NCI-H510A (cell line): ENCODE measurements at places on chromosomes 6 and 20.

- no peak for DNase-seq
These were observed 439.3 kb downstream of the TFAP2B start for GRCh38 chr6:51257938-51258337.

GRCh38 chr20:24998631-24999445 lies 6.3 kb upstream of the APMAP start:
- DNase-seq: no peak

- no peak for DNase-seq
These were observed 102.4 kb downstream of the FOXF2 start for GRCh38 chr6:1491591-1492319.

GRCh38 chr6:159807150-159807858 lies 7.2 kb downstream of the PNLDC1 start:
- no peak for DNase-seq

- no peak for DNase-seq
These were observed 1223.6 kb upstream of the GJE1 start for GRCh38 chr6:140909156-140909555.

DNA sequence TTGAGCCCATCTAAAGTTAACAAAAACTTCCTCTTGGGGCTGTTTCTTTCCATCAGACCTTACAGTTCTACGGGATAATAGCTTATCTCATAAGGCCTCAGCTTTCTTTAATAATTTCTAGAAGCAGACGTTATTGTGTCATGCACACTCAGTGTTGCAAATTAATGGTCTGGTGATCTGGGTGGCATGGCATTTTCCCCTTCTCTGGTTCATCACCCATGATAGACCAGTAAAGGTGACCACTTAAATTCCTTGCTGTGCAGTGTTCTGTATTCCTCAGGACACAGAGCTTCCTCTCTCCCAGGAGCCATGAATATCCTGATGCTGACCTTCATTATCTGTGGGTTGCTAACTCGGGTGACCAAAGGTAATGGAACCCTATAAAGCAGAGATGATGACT lies at the start of gene DEFB125:
Gene DEFB125 (plus strand): TSS at position 272 of the 400 bp plus-strand sequence. CDS start 38 bp downstream, at position 310.
- no peak for DNase-seq

GRCh38 chr6:164308339-164308738 lies 893.8 kb downstream of the QKI start:
- no peak for DNase-seq

DNA sequence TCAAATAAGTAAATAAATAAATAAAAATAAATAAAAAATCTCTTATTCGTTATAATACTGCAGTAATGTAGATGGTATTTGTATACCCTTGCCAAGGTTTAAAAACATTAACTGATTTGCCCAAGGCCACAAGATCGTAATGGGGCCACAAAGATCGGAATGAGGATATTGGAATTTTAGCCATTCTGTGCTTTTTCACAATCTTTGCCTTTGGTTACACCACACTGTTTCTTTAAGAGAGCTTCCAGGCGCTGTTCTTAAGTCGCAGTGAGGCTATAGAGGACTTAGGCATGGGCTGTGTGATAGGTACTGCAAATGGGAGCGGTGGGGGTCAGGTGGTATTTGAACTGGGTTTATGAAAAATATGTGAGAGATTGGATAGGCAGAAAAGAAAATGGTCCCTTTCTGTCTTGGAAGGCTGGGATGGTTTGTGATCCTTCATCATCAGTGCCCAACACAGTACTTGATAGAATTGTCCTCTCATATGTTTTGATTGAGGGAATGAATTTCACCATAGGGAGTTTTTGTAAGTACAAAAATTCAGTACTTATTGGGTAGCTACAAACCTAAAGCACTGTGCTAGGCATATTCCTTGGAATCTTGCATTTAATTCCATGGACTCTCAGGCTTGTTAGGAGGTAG lies 1.4 kb downstream of the NUS1 start:
- no peak for DNase-seq

DNA sequence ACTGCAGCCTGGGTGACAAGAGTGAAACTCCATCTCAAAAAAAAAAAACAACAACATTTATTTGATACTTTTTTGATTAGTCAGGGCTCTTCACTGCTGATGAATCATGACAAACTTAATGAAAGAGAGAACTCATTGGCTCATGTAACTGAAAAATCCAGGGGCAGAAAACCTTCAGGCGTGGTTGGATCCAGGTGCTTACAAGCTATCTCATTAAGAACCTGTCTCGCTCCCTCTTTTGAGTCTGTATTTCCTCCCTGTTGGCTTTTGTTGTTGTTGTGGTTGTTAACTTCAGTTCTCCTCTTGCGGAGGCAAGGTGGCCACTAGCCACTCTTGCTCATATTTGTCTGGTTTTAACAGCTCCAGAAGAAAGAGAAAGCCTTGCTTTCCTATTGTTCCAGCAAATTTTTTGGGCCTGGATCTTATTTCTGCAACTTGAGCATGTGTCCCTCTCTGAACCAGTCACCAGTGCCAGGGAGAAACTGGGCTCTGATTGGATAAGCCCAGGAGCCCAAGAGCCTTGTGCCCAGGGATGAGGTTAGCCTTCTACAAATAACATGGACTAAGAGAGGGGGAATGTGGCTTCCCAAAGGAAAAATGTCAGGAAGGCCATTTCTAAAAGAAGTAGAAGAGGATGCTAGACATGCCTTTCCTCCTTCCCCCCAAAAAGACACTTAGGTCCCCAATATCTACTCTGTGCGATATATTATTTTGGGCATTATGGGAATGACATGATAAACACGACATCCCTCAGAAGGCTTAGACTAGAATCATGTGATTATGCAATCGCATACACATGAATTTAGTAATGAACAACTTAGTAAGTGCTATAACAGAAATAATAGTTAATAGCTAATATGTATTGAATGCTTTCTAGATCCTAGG lies 64.5 kb downstream of the PHACTR2 start:
- no peak for DNase-seq

GRCh38 chr20:51440589-51440988 lies 101.9 kb downstream of the NFATC2 start:
- no peak for DNase-seq

GRCh38 chr6:107695061-107695720 lies 128.9 kb downstream of the SCML4 start:
- DNase-seq: no peak

GRCh38 chr6:20438462-20439070 lies 36.9 kb downstream of the E2F3 start:
- DNase-seq: no peak

DNA sequence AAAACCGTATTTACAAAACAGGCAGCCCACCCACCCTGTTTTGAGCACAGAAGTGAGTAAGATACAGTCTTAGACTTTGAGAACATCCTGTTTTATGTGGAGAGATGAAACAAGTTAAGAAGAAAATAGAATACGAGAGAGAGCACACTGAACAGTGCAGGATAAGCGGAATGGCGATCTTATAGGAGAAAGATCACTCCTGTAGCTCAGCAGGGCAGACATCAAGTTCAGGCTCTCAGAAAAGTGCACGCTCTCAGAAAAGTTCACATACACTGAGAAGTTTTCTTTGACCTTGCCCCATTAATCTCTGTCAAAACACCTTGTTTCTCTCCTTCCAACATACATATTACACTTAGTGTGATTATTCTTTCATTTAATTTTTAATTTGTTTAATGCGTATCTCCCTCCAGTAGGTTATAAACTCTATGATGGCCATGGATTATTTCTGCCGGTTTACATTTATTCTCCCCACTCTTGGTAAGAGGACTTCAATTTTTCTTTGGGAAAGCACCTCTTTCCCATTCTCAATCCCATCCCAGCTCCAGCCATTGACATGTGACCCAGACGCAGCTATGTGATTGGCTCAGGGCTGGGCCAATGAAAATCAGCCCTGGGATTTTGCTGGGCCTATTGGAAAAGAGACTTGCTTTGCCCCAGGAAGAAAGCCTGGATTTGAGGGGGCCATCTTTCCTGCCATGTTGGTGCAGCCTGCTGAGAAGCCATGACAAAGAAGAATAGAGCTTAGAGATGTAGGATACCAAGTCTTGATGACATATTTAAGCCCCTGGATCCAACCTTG lies 16.2 kb downstream of the KCNB1 start:
- DNase-seq: no peak

DNA sequence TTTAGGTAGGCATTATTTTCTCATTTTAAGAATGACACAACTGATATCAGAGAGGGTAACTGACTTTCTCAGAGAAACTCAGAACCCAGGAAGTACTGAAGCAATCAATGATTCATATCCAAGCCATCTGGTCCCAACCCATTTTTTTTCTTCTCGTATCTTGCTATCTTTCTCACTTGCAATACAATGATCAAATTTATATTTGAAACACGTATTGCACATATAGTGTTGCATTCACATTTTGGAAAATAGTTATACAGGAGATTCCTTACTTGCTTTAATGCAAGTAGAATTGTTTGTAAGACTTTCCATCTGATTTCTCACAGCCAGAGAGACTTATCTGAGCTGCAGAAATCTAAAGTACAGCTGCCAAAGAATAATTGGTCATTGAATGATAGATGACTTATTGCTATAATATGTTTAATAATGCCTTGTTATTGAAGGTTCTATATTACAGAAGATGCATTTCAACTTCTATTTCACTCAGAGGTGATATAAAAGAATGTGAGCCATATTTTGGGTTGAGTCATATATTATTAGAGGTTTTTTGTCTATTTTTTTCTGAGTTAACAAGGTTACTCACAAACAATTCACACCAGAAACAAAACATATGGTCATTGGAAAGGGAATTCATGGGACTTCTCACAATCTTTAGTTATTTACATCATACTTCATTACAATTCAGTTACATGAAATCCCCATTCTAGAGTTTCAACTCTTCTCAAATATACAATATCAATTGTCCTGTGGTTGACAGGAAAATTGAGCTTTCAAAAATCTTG lies 337.5 kb upstream of the CITED2 start:
- DNase-seq: no peak

DNA sequence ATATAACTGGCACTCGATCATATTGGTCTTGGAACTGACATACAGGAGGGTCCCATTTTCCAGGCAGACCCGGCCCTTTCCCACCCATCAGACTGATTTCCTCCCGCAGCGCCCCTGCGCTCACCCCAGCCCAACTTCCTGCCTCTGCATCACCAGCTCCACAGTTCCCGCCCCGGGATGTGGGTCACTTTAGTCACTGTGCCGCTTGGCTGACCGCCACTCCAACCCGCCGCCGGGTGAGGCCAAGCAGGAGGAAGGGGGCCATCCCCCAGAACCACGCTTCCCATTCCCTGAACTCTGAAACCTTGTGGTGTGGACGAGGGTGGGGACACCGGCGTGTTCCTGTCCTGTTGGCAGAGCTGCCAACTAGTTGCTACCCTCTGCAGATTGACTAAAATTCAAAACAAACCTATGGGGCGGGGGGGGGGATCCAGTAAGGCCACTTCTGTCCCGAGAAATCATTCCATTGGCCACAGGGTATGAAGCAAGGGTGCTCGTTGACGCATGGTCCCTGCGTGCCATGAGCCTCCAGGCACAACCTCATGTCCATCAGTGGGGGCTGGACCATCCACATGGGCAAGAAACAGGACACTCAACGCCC lies 12.3 kb downstream of the TGM2 start:
- DNase-seq: no peak

GRCh38 chr20:63223121-63223825 lies 7.3 kb upstream of the YTHDF1 start:
- no peak for DNase-seq

- no peak for DNase-seq
These were observed 61.9 kb downstream of the CNKSR3 start for GRCh38 chr6:154448448-154449096.

- no peak for DNase-seq
These were observed 40.9 kb downstream of the LGSN start for GRCh38 chr6:63278916-63279315.

DNA sequence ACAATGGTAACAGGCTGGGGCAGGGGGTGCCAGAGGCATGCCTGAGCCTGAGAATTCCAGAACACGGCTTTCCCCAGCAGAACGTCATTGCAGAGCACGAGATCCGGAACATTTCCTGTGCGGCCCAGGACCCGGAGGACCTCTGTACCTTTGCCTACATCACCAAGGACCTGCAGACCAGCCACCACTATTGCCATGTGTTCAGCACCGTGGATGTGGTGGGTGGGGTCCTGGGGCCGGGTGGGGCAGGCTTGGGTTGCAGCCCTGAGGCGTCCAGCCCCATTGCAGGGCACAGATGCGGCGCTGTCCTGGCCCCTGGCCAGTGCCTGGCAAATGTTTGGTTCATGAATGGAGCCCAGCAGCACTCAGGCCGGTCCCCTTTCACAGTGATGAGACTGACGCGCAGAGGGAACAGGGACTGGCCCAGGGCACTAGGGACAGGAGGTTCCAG lies 57.1 kb downstream of the TCP11 start:
- no peak for DNase-seq

GRCh38 chr6:71463061-71463460 lies 174.4 kb downstream of the OGFRL1 start:
- DNase-seq: no peak

- no peak for DNase-seq
These were observed 90.6 kb downstream of the TTLL2 start for GRCh38 chr6:167415441-167415961.

- no peak for DNase-seq
These were observed 37.6 kb upstream of the HINT3 start for GRCh38 chr6:125918681-125919566.

GRCh38 chr6:27059621-27060425 lies 187.7 kb upstream of the PRSS16 start:
- peak; percentile 80 for DNase-seq

GRCh38 chr6:139482287-139482686 lies 107.8 kb upstream of the CITED2 start:
- DNase-seq: no peak

DNA sequence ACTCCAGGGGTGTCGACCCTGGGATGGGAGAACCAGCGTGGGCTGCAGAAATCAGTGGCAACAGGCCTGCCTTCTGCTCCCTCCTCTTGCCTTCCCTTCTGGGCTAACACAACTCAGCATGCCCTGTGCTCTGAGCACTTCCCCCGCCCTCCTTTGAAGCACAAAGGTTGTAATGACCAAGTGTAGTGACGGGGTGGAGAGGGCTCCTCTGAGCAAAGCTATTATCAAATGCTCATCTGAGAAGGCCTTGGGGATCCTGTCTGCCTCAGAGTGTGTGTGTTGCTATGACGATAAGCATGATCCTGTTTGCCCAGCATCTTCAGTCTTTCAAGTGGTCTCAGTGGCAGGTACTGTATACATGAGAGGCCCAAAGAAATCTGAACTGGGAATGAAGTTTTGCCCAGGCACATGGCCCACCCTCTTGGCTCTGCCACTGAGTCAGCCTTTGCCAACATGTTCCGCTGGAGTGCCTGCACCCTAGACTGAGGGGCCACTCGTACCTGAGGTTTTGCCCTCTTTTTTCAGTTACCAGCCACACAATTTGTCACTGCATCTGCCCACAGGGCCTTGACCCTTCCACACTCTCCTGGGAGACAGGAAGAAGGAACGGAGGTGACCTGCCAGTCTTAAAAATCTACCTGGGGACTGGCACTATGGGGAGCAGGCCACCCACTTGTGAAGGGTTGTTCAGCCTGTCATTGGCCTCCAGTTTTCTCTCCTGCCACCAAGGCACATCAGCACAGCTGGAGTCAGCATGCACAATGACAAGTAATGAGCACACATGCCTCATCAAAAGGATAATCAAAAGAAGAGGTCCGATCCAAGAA lies 74.5 kb downstream of the GFOD1 start:
- peak; percentile 53 for DNase-seq
